ENCODE measurements at places on chromosomes 6 and 20.

DNA sequence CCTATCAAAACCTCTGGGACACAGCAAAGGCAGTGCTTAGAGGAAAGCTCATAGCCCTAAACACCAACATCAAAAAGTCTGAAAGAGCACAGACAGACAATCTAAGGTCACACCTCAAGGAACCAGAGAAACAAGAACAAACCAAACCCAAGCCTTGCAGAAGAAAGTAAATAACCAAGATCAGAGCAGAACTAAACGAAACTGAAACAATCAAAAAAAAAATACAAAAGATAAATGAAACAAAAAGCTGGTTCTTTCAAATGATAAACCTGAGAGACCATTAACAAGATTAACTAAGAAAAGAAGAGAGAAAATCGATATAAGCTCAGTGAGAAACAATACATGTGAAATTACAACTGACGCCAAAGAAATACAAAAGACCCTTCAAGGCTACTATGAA is 34.8 kb upstream of the RUNX2 start:
- no peak for DNase-seq

- no peak for DNase-seq
These were observed 212.3 kb upstream of the PRDM1 start for GRCh38 chr6:105873799-105874198.

GRCh38 chr6:99091985-99092384 is 144.2 kb upstream of the FBXL4 start:
- DNase-seq = no peak

DNA sequence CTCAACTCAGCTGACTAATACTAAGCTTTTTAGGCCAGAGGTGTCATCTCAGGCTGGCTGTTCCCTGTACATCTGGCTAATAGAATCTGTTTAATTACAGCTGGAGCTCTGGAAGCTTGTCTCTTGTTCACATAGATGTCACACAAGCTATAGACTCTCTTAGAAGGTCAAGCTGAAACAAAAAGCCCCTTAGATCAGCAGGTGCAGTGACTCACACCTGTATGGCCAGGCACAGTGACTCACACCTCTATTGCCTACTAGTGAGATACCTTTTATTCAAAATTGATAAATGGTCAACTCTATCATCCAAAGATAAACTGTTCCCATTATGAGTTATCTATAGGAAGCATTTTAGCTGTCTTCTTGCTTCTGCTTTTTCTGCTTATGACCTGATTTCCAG is 29.9 kb upstream of the MTHFD1L start:
- no peak for DNase-seq

DNA sequence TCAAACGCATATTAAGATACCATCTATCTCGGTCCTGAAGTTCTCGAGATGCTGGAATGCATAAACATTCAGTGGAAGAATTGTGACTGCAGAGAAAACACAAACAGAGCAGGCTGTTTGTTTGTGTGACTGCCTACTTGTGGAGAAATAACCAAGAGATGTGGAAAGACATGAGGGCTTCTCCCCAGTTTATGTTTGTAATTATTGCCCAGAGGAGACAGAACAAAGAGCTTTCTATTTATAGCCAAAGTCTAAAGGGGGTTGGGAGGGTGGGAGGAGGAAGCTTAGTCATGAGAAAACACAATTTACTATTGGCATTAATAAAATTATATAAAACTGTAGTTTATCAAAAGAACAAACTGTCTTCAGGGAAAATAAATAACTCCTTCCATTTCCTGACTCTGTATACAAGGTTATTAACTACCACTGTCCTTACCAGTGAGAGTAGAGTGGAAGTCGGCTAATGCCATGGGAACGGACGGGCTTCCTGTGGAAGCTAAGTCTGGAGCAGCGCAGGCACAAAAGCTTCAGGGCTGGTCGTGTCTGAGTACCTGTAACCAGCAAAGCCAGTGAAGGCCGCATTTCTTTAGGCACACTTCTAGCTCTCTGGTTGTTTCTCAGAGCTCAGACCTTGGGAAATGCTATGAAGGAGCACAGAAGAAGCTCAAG is 200.2 kb upstream of the SUPT3H start:
- DNase-seq = no peak

- no peak for DNase-seq
These were observed 14.8 kb downstream of the SEMG2 start for GRCh38 chr20:45235995-45236394.

Measured in NCI-H2171 (cell line).